Activated T-cell treated with anti-CD3 and anti-CD28 coated beads, Interleukin-2, amount 50 U/mL, for 72 hours (primary cell): ENCODE measurements at places on chromosomes 3 and 15. TPM values are rescaled to one million over a fixed set of nuclear protein-coding genes. Genes with fewer than 3 reads are reported as not detected.

TM4SF4 gene
- total RNA-seq, result not detected

ZNF717 gene
- 19.2 TPM for total RNA-seq

LIPC gene
- total RNA-seq, result 0.93 TPM

ATP2C1 gene
- 76.0 TPM for total RNA-seq

TUSC7 gene
- total RNA-seq, result not detected

LXN gene
- total RNA-seq, result 5.7 TPM

PLSCR5 gene
- total RNA-seq, result not detected

XIRP1 gene
- total RNA-seq, result 0.09 TPM
